ENCODE measurements at places on chromosomes 3 and 15. TPM values are rescaled to one million over a fixed set of nuclear protein-coding genes. Genes with fewer than 3 reads are reported as not detected.

The CGNL1 gene
- total RNA-seq = 19.3 TPM

The LRRC58 gene
- total RNA-seq = 14.1 TPM

The GOLGA8S gene
- 0.05 TPM for total RNA-seq

The A4GNT gene
- total RNA-seq = 0.42 TPM

The ACAN gene
- total RNA-seq = 0.05 TPM

The GATA2 gene
- 2.8 TPM for total RNA-seq

The P2RY1 gene
- 3.1 TPM for total RNA-seq

The C15orf62 gene
- total RNA-seq = 0.92 TPM

The CCDC39 gene
- total RNA-seq = under 0.01 TPM

The ESYT3 gene
- total RNA-seq = under 0.01 TPM

The DPPA2 gene
- total RNA-seq = not detected

The CCDC71 gene
- total RNA-seq = 6.1 TPM

The MST1R gene
- 0.42 TPM for total RNA-seq

The SLC28A1 gene
- 39.7 TPM for total RNA-seq

The HRH1 gene
- total RNA-seq = 0.33 TPM

The NR2E3 gene
- not detected for total RNA-seq

The WDR72 gene
- total RNA-seq = 6.1 TPM

The MGLL gene
- total RNA-seq = 9.4 TPM

The FBLN2 gene
- total RNA-seq = 9.1 TPM

The INKA1 gene
- total RNA-seq = 0.84 TPM

The DLL4 gene
- total RNA-seq = 3.8 TPM

The BSN gene
- 0.42 TPM for total RNA-seq

The PLA2G4B gene
- 0.33 TPM for total RNA-seq

The THSD4 gene
- 0.23 TPM for total RNA-seq

The DUOXA2 gene
- not detected for total RNA-seq

The SLC9C1 gene
- not detected for total RNA-seq

The DENND4A gene
- 37.3 TPM for total RNA-seq

The OCA2 gene
- total RNA-seq = 0.25 TPM

The ROBO2 gene
- 19.4 TPM for total RNA-seq

The MIX23 gene
- 17.4 TPM for total RNA-seq

The SH2D7 gene
- not detected for total RNA-seq

The CTXN2 gene
- total RNA-seq = not detected

The HTR3C gene
- not detected for total RNA-seq

The DPPA4 gene
- 3.1 TPM for total RNA-seq

The CASR gene
- 0.05 TPM for total RNA-seq

The GALK2 gene
- total RNA-seq = 18.1 TPM

The GOLGA6L4 gene
- total RNA-seq = 1.3 TPM

The SATB1 gene
- total RNA-seq = 14.2 TPM

The CSPG5 gene
- total RNA-seq = 0.25 TPM

The PLSCR2 gene
- not detected for total RNA-seq

The TUSC7 gene
- total RNA-seq = not detected

The LRRC49 gene
- total RNA-seq = 1.1 TPM

The TAGLN3 gene
- not detected for total RNA-seq

The UPK1B gene
- total RNA-seq = 0.23 TPM

Data from liver (tissue), 10 donors.